ENCODE measurements at places on chromosomes 5 and 9.
A peak's percentile ranks its signal among the peaks of the same experiment; 100 is the strongest.

DNA sequence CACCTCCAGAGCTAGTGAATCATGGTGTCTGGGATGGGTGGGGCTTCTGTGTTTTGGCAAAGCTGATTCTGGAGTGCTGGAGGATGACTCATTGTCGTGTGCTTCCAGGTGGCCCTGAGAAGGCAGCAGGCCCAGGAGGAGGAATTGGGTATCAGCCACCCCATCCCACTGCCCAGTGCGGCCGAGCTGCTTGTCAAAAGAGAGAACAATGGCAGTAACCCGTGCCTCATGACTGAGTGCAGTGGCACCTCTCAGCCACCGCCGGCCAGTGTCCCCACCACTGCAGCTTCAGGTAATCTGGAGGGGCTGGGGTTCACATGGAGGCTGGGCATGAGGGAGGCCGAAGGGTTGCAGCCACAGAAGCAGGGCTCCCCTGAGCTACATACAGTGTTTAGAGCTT lies 5.4 kb downstream of the DMRT1 start:
- no peak for DNase-seq

DNA sequence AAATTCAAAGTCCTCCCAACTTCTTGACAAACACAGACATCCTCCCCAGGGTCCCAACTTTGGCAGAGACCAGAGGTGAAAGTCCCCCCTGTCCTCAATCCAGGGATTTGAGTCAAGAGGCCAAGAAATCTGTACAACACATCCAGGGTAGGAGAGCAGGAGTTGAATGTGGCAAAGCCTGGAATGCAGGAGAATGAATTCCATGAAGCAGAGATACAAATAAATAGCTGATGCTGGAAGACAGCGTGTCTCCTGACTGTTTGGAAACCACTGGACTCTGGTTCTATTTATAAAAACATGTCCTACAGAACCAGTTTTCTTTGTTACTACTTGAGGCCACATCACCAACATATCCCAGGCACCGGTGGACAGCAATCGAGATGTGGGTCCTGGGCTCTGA lies 43.7 kb upstream of the SLIT3 start:
- DNase-seq = no peak

- DNase-seq = peak; percentile 85
These were observed 499.0 kb downstream of the SEMA5A start for GRCh38 chr5:9046756-9047481.

DNA sequence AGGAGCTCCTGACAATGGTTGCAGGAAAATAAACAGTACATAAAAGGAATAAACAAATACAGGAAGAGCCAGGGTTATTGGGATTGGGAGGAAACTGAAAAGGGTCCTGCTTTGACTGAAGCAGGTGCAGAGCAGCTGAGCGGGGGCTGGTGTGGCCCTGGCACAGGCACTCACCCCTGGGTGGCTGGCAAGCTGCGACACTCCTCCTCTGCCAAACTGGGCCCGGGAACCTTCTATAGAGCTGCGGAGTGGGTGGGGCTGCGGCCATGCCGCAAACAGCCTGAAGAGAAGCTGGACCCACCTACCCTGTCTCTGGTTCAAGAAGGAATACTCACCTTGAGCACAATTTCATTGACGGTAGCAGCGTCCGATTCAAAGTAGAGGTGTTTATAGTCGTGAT lies 182.5 kb downstream of the GAPVD1 start:
- no peak for DNase-seq

- DNase-seq = no peak
These were observed 59.9 kb downstream of the GABRA6 start for GRCh38 chr5:161745392-161745791.

- no peak for DNase-seq
These were observed 84.3 kb downstream of the DNAH5 start for GRCh38 chr5:13860146-13860545.

DNA sequence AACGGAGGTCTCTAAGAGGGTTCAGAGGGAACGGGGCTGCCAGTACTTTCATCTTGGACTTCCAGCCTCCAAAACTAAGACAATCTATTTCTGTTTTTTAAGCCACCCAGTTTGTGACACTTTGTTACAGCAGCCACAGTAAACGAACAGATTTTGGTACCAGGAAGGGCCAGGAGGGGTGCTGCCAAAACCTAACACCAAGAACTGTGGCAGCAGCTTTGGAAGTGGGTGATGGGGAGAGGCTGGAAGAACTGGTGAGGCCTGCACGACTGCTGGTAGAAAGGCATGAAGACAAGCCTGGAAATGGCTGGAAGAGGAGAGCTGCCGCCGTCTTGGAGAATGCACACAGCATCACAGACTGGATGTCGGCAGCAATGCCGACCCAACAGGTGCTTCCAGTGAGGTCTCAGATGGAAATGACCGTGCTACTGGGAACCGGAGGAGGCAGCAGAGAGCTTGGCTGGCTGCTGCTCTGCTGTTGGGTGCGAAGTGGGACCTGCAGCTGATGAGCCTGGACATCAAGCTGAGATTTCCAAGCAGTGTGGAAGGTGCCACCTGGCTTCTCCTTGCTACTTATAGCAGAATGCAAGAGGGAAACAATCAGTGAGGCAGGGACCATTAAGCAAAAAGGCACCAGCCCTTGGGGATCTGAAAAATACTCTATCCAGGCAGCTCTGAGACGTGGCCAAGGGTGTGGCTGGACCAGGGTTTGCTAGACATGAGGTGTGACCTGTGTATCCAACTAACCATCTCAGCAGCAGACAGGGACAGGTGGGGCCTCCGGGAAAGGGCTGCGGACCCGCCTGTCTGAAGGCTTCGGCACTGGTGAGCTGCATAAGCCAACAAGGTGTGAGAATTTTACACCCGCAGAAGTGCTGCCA lies 4.7 kb upstream of the TMEM210 start:
- DNase-seq = no peak

GRCh38 chr5:121386334-121386733 lies 465.3 kb upstream of the FTMT start:
- no peak for DNase-seq

DNA sequence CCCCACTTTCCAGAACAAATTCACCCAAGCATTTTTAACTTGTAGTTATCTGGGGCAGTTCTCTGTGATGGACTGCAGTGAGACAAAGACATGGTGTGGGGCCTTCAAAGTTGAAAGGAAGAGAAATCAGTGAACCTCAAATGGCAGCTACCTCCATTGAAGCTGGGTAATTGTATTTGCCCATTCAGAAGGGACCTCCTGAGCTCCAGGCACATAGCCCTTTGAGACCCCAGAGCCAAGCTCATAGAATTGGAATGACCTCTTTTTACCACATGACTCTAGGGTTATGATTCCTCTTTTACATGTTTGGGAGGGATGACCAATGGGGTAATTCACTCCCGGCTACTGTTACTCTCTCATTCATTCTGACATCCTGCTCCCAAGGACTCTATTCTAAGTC lies 368.4 kb upstream of the ITGA1 start:
- no peak for DNase-seq

DNA sequence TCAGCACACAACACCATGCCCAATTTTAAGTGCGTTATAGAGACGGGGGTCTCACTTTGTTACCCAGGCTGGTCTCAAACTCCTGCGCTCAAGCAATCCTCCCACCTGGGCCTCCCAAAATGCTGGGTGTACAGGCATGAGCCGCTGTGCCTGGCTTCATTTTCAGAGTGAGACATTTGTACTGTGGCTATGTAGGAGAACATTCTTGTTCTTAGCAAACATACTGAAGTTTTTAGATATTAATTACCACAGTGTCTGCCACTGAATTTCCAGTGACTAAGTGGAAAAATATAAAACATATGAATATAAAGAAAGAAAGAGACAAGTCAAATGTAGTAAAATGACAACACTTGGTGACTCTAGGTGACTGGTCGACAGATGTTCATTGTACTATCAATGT lies 20.9 kb downstream of the BTNL9 start:
- DNase-seq = no peak

- DNase-seq = no peak
These were observed 335.6 kb upstream of the CLINT1 start for GRCh38 chr5:158194561-158194976.

GRCh38 chr5:132768485-132768868 lies 8.6 kb downstream of the SEPTIN8 start:
- DNase-seq = no peak

DNA sequence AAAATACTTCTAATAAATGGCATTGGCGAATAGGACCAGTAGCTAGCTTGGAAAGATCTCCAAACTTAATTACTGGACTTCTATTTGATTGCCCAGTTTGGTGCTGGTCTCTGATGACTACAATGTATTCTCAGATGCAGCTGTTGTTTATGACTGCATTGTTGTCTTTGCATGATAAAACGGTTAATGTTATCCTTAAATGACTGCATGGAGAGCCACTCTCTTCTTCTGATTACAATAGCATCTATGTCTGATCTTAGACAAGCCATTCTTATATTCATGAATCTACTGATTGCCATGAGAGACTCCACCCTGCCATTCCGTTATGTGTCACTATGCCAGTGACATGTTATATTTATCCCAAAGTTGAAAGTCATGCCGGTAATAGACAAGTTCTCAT lies 42.9 kb upstream of the ERBIN start:
- DNase-seq = no peak

GRCh38 chr5:32664523-32664922 lies 46.6 kb upstream of the NPR3 start:
- DNase-seq = no peak

GRCh38 chr5:176874198-176874780 lies 24.9 kb downstream of the HK3 start:
- DNase-seq = no peak

Measured in NCI-H226 (cell line).